COLO829 (cell line): ENCODE measurements at places on chromosomes 1 and 21.

DNA sequence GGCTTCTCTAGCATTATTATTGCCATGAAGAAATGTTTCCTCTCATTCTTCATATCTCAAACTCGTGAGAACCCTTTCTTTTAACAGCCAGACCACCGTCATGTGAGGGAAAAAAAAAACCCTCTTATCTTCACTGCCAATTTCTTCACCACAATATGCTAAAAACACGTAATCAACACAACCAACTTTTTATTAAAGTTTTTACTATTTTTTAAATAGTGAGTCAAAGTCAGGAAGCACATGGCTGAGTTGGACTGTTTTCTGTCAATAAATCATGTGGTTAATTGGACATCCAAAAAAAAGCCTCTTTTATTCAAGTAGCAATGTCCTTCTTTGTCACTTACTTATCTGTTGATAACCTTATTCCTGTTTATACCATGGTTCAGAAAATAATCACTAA is 55.9 kb upstream of the SAMD13 start:
- peak; percentile 46 for DNase-seq

DNA sequence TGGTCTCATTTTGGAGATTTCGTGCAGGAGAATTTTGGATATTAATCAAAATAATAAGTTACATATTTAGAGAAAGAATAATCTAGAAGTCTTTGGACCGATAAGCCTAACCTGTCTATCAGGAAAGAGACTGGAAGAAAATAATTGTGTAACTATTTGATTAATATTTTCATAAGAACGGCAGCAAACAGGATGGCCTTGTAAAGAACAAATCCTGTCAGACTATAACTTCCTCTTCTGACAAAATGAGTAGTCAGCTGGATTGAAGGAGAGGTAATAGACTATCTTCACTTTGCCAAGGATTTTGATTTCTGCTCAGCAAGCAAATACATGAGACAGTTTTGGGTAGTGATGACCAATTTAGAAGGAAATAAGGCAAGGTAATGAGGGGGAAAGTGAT is 12.7 kb upstream of the RYR2 start:
- DNase-seq: no peak

DNA sequence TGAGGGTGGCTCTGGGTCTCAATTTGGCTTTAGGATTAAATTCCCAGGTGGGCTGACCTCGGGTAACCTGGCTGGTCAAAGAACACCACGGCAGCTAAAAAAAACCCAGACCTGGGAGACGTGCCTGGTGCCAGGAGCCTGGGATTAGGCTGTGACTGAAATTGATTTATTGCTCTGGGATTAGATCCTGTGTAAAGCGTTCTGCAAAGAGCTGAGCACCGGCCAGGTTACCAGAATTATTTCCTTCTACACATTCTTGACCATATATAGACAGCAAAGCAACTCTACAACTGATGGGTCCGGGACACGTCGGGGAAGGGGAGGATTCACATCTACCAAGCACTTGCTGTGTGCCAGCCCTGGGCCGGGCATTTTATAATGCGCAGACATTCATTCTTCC is 45.2 kb downstream of the TMCO4 start:
- no peak for DNase-seq

GRCh38 chr1:246193537-246193936 is 313.5 kb downstream of the SMYD3 start:
- no peak for DNase-seq

DNA sequence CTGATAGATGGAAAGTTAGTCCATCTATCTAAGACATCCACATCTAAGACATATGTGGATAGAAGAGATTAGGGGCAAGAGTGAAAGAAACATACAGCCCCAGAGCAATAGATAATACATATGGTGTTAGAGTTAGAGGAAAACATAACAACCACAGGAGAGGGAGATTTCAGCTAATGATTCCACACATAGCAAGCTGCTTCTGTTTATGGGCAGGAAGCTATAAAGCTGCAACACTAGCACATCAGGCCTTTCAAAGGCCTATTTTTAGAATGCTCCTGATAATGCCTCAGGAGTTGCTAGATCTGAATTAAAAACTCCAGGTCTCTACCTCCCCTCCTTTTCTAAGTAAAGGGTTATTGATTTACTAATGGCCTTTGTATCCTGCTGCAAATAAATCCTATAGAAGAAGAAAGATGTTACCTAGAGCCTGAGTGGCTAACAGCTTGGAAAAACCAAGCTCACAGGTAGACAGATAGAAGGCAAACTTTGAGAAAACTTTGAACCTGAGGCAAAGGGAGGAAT is 36.1 kb downstream of the BRINP2 start:
- DNase-seq: no peak

DNA sequence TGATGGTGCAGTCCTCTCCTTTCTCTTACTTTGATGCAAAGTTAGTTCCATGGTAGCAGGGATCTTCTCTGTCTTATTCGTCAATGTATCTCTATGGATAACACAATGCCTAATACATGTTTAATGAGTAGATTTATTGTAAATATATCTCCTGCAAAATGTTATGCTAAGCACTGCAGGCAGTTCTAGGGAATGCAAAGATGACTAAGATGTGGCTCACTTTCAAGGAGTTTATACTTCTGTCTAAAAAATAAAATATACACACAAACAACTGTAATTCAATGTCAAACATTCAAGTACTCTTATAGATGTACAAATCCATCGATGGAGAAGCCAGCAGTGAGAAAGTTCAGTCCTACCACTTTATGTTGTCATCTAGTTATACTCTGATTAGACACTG is 194.3 kb downstream of the KCTD3 start:
- no peak for DNase-seq

DNA sequence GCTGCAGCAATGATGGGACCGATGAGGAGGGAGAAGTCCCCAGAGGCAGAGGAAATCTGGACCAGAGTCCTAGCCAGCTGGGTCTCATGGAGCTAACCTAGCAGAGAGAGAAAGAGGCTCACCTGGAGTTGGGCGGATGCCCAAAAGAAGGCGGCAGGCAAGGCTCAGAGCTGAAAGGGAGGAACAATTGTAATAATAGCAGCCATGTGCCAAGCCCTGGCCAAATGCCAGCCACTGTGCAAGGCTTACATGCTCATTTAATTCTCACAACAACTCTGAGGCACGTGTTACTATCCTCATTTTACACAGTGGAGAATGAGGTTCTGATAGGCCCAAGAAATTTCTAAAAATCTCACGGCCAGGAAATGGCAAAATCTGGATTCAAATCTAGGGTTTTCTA is 50.0 kb upstream of the ZNF648 start:
- DNase-seq: no peak

DNA sequence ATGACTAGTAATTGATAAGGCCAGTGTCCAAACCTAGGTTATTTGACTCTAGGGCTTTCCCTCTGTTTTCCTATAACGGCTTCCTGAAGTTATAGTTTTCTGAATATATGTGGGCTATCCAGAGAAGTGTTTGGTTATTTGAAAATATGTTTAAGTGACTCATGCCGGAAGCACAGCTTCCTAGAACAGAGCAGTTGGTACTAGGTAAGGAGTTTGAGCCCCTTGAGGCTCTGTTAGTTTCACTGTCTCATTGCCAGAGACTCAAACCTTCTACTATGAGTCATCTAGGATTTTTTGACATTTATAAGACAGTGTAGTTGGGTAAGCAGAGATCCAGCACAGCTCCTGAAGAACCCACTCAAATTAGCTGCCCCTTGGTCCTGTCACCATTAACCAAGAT is 27.1 kb upstream of the LEPR start:
- DNase-seq: peak; percentile 34

DNA sequence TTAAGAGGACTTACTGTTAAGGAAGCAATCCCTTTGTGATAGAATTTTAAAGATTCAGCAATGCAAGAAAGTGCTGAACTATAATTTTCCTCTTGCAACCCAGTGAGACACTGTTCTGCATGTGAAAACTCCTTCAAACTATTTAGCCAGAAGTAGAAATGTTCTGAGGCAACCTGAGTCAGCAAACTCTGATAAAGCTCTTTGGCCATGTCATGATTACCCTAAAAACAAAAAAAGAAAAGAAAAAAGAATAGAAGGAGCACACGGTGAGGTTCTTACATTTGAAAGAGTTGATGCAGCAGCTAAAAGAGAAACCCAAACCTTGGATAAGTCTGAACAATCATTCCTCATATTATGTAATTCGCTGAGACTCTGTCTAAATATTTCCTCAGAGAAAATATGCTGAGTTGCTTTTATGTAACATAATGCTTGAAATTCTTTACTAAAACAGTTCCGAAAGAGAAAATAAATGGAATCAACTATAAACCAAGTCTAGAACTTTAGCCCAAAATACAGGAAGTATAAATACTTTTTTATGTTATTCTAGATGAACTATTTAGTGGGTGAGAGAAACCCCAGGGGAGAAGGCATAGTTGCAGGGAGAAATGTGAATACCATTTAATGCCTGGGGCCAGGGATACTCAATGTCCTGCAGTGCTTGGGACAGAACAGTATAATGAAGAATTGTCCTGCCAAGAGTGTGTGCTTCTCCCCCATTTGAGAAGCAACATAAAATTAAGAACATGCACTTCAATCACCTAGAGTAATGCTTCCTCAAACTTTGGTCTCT is 60.0 kb downstream of the INTS7 start:
- peak; percentile 40 for DNase-seq

DNA sequence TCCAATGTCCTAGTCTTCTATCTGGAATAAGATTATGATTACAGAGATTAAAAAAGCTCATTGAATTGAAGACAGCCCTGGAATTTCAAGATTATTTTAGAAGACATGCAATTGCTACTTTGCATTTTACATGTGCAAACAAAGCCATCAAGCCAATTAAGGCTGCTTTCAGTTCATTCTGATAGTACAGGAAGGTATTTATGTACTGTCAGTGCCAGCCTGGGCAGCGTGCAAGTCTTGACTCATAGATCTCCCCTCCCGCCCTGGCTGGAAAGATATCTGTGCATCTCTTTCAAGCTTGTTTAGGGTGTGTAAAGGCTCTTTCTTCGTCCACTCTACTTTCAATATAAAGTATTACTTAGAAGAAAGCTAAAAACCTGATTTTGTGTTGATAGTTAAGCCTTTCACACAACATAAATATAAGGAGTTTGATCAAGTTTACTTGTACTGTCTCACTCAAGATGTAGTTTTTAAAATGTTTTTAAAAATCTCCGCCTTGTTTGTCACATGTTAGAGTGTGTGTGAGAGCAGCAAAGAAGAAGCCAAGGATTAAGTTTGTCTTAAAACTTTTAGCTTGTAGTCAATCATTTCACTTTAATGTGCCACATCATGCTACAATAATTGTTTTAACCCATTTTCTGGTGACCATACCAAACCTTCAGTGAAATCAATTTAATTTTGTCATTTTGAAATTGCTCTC is 13.6 kb upstream of the LYPLAL1 start:
- peak; percentile 11 for DNase-seq

DNA sequence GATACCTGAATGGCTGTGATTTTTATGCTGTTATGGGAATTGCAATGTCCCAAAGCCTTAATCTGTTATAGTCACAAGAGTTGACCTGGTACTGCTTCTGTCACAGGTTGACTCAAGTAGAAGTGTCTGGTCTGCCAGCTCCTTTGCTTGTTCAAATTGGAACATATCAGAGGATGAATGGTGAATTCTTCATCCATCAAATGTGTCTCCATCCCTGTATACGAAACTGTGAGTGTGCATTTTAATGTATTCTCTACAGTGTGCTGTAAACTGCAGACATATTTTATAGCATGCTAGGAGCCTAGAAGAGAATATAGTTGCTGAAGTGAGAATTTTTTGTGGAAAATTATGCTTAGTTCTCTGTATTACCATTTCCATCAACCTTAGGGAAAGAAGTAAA is 608.4 kb downstream of the AMY1C start:
- DNase-seq: no peak

GRCh38 chr1:93692026-93692425 is 10.4 kb upstream of the BCAR3 start:
- no peak for DNase-seq

- DNase-seq: no peak
Observed at GRCh38 chr1:35674111-35674510, 32.8 kb upstream of the PSMB2 start.

DNA sequence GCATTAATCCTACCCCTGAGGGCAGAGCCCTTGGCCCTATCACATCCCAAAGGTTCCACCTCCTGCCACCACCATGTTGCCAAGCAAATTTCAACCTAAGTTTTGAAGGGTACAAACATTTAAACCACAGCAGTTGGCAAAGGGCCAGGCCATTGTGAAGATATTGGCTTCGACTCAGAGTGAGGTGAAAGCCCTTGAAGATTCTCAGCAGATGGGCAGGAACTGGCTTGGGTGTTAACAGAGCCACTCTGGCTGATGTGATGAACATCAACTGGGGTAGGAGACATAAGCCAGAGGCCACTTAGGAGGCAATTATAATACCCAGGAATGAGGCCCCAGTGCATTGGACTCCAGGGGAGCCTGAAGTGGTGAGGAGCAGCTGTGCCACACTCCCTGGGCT is 207.7 kb upstream of the KAZN start:
- DNase-seq: no peak

GRCh38 chr1:21362096-21362495 is 71.8 kb upstream of the ECE1 start:
- DNase-seq: no peak

GRCh38 chr1:233113009-233113879 is 162.8 kb downstream of the NTPCR start:
- DNase-seq: peak; percentile 63

GRCh38 chr1:204317170-204317569 is 42.6 kb downstream of the PLEKHA6 start:
- no peak for DNase-seq

DNA sequence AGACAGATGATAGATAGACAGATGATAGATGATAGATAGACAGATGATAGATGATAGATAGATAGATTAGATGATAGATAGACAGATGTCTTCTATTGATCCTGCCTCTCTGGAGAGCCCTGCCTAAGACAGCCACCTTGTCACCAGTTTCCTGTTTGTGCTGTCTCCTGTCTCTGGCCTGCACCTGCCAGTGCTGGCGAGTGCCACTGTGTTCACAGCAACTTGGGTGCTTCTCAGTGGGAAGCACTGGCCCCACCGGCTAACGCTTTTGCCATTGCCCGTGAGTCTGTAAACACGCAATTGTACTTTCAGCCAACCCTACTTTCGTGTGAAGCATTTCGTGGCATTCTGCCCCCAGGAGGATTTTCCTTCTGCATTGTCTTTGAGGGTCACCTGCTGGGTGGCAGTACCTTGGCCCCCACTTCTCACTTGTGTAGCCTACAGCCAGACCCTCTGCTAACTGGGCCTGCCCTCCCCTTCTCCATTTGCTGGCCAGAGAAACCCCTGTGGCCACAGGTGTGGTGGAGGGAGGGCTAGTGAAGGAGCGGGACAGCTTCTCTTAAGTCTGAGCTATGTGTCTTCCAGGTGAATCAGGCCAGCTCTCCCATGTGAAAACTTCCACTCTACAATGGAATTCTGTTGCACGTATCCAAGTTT is 23.4 kb upstream of the PDE9A start:
- DNase-seq: no peak

DNA sequence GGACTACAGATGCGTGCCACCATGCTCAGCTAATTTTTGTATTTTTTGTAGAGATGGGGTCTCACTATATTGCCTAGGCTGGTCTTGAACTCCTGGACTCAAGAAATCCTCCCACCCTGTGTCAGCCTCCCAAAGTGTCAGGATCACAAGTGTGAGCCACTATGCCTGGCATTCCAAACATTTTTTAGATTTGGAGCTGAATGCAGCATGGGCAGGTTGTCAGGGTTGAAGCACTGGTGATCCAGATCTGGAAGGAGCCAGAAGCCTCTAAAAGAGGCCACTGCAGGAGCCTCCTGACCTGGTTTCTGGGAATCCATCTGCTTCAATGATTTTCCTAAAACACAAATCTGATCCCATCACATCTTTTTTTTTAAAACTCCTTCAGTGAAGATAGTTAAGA is 1.8 kb upstream of the CTPS1 start:
- no peak for DNase-seq
